ENCODE measurements at places on chromosomes 5 and 9.

DNA sequence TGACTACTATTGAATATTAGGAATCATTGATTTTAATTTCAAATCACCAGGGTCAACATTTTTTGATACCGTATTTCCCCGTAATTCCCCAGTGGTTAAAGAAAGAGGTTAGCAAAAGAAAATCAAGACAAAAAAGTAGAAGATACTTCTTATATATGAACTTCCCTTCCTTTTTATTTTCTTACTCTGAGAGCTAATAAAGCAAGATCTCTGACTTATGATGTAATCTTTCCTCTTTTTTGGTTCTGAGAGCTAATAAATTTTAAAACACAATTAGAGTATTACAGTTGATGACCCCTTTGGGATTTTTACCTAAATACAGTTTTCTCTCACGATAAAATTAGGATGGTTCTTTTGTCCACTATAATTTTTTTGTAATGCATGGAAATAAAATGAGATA, 9.2 kb upstream of the FYB1 start:
- no peak for DNase-seq

GRCh38 chr5:6734781-6735180, 21.5 kb downstream of the TENT4A start:
- no peak for DNase-seq

DNA sequence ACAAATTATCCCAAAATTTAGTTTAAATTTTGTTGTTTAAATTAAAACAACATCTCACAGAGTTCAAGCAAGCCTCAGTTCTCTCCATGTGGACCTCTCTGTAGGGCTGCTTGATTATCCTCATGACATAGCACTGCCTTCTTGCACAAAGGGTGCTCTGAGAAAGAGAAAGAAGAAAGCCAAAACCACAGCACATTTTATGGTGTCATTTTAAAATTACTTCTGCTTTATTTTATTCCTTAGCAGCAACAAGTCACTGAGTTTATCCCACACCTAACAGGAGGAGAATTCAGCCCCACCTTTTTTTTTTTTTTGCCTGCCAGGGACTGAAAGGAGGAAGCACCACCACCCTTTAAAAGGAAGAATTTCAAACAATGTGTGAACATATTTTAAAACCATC, 12.8 kb upstream of the KCNV2 start:
- no peak for DNase-seq

GRCh38 chr5:94811331-94811730, 192.9 kb downstream of the SLF1 start:
- DNase-seq, result no peak

GRCh38 chr5:54678737-54679136, 161.2 kb downstream of the SNX18 start:
- DNase-seq, result no peak

GRCh38 chr5:170148430-170149205, 42.9 kb downstream of the FOXI1 start:
- no peak for DNase-seq

DNA sequence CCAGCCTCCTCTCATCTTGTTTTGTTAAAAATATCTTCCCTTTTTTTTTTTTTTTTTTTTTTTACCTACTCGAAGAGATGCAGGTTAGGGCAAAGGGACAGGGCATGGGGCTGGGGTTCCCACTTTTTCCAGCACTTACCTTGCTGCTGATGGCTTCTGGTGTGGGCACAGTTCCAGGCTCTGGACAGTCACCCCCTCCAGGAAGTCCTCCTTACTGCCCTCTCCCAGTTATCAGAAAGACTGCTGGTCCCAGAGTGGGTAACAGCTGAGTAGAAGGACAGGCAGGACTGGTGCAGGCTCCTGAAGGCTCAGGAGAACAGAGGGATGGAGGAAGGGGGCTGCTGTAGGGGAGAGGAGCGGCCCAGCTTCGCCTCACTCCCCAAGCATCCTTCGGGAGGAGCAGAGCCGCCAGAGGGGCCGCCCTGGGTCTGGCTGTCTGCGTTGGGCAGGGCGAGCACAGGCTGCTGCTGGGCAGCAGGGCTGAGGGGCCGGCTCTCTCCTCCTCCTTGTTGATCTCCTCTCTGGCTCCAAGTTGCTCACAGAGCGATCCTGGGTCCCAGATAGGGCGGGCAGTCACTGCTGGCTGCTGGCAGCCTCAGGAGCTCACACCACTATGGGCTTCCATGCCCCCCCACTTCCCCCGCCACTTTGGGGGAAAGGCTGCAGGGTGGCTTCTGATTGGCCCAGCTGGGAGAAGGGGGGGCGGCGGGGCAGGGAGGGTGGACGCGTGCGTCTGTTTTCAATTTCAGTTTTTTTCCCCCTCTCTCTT, at the start of gene PDGFRB:
PDGFRB (minus strand) TSS at position 588 of the 769 bp plus-strand sequence. CDS start 18,798 bp downstream, outside the sequence.
- DNase-seq, result no peak

GRCh38 chr9:135693771-135694170, 5.5 kb downstream of the SOHLH1 start:
- no peak for DNase-seq

GRCh38 chr5:158435161-158435616, 576.2 kb upstream of the CLINT1 start:
- DNase-seq, result no peak

DNA sequence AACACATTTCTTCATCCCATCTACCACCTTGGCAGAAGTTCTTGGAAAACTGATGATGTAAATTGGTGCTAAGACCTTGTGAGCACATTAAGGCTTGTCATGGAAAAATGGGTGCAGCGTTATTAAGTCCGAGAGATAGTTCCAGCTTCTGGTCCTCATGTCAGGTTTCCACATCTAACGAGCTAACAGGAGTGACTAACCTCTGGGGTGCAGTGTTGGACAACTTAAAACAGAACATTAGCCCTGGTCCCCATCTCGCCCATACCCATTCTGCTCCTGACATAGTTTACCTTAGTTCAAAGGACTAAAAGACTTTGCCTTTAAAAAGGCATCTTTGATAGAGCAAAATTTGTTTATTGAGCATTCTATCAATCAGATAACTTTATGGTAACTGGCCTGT, 128.0 kb downstream of the SLC1A3 start:
- DNase-seq, result peak; percentile 51

GRCh38 chr5:126003309-126003708, 419.9 kb upstream of the GRAMD2B start:
- DNase-seq, result no peak

DNA sequence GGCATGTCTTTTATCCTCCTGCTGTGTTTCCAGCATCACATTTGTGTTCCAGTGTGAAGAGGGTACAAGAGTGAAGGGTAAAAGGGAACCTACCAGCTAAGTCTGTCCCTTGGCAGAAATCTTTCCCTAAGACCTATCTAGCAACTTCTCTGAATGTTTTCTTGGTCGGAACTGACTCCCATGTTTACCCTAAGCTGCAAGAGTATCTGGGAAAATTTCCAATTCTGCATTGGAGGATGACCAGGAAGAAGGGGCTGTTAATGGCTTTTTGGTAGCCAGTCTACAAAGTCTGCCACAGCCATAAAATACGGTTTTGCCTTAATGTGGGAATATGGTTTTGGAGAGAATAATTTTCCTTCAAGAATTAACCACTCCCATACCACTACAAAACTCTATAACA, 75.1 kb downstream of the MAST4 start:
- no peak for DNase-seq

DNA sequence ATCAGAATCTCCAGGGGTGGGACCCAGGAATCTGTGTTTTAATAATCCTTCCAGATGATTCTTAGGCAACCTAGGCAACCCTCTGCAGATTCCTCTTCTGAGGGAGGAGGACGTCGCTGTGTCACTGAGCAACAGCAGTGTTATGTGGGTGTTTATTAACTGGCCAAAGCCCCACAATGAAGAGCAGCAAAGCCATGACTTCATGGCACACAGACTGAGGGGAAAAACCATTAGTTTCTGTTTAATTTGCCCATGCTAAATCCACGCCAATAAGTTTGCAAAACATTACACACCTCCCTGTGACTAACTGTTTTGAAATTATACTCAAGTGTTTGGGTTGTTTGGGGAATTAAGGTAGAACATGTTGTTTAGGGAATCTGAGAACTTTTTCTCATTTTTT, 83.7 kb upstream of the TMED7 start:
- DNase-seq, result no peak

DNA sequence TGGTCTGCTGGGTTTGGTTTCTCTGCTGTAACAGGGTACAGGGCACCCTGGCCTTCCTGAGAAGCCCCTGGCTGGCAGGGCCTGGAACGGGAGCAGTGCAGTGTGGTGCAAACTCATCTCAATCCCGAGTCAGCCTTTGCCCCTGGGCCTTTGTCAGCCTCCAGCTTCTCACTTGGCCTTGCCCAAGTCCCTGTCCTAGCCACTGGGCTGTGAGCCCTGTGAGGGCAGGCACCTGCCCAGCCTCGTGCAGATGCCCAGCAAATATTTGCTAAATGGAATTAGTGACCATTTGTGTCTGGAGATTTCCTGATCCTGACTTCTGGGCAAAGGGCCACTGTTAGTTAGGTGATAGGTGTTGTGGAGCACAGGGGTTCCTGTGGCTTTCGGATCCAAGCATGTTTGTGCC, 13.0 kb downstream of the RGS3 start:
- no peak for DNase-seq
